Fibroblast of skin of right biceps (primary cell): ENCODE measurements at places on chromosomes 11 and 22.

- DNase-seq, result peak; percentile 77
Measured at GRCh38 chr11:94731880-94732601, 36.1 kb upstream of the AMOTL1 start.

- no peak for DNase-seq
Measured at GRCh38 chr22:17797721-17798559, 23.7 kb upstream of the BID start.

DNA sequence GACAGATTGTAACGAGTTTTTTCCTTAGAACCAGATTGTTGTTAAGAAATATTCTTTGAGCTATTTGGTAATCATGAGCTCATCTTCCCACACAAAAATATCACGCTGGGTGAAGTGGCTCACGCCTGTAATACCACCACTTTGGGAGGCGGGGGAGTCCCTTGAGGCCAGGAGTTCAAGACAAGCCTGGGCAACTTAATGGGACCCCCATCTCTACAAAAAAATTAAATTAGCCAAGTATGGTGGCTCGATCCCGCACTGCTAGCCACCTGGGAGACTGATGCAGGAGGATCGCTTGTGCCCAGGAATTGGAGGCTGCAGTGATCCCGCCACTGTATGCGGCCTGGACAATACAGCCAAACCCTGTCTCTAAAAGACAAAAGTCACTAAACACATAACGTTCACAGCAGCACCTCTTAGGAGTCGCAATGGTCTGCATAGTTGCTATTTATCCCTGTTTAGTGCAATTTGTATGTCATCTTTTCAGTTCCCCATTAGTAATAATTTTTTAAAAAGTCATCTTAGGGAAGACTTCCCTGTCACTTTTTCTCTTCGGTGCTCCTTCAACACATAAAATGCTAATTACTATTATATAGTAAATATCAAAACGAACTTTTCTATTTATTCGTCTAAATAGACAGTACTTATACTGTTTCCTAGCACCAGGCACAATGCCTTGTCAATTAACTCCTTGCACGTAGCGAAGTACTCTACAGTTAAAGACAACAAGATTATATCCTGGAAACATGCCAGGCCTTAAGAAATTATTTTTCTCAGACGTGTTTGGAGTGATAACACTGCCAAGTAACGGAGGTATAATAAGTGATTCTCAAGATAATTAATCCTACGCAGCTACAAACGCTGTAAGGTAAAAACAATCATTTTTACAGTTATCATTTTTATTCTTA lies 1.1 kb downstream of the ST13 start:
- peak; percentile 5 for DNase-seq

DNA sequence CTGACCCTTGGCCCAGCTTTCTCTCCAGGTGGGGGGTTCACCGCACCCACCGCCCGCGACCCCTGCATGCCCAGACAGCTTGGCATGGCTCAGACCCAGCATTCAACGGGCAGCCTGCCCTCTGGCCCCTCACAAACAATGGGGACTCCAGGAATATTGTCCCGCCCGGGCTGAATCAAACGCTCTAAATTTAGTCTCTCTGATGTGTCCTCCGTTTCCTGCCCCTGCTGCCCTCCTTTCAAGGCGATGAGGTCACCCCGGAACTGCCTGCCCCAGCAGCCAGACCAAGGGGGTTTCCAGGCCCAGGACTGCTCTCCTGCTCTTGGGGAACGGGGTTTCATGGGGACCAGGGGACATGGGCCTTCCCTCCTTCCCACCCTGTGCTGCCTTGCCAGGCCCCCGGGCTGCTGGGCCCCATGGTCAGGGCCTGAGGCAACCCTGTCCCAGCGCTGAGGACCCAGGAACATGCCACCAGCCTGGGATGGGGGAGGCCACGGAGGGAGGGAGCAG lies 10.1 kb upstream of the PDGFB start:
- DNase-seq, result peak; percentile 75

GRCh38 chr11:66042996-66043906 lies 5.7 kb downstream of the GAL3ST3 start:
- DNase-seq, result no peak

DNA sequence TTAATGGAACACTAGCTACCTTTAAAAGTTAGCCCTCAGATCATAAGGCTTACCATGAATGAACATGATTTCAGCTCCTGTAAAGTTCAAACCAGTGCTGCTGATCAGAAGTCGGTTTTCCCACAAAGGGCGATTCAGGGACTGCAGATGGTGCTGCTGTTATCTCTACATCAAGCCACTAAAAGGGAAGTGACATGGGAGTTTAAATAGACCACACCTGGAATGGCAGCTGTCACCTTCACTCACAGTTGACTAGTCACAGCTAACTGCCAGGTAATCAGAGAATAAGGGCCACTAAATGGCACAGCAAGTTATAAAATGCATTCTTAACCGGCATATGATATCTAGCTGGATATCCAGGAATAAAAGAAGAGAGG lies 581.1 kb upstream of the ARHGAP42 start:
- no peak for DNase-seq

- DNase-seq, result no peak
Measured at GRCh38 chr22:30821863-30822215, 127.2 kb downstream of the OSBP2 start.

DNA sequence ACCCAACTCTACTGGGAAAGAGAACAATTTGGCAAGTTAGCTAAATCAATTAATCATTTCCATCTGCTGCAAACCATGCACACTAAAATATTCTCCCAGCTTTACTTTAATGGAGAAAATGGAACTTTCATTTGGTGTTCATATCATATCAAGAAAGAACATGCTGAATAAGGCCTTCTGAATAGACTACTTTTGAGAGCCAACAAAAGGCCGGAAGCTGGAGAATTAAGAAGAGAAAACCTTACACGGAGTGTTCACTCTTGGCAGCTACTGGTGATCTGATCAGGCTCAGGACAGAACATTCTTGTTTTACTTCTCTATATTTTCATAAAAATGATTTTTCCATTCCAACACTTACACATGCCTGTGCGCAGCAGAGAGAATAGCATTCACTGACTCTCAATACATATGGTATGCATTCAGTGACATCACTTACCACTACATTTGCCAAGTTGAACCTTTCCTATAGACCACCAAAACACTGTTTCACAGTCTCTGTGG lies 165.3 kb downstream of the TTC28 start:
- DNase-seq, result peak; percentile 41

DNA sequence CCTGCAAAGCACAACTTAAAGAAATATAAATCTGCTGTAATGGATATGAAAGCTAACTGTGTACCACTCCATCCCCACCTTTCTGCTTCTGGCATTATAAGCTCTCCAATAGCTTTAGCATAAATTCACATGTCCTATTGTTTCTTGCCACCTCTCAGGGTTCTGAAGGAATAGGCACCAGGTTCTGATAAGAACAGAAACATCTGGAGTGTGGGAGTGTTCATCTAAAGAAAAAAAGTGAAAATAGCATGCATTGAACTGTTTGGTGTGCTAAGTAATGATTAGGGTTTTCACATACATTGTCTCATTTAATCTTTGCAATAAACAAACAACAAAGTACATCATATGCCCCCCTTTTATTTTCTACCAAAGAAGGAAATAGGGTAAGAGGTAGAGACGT lies 72.3 kb downstream of the FAM76B start:
- DNase-seq, result no peak

DNA sequence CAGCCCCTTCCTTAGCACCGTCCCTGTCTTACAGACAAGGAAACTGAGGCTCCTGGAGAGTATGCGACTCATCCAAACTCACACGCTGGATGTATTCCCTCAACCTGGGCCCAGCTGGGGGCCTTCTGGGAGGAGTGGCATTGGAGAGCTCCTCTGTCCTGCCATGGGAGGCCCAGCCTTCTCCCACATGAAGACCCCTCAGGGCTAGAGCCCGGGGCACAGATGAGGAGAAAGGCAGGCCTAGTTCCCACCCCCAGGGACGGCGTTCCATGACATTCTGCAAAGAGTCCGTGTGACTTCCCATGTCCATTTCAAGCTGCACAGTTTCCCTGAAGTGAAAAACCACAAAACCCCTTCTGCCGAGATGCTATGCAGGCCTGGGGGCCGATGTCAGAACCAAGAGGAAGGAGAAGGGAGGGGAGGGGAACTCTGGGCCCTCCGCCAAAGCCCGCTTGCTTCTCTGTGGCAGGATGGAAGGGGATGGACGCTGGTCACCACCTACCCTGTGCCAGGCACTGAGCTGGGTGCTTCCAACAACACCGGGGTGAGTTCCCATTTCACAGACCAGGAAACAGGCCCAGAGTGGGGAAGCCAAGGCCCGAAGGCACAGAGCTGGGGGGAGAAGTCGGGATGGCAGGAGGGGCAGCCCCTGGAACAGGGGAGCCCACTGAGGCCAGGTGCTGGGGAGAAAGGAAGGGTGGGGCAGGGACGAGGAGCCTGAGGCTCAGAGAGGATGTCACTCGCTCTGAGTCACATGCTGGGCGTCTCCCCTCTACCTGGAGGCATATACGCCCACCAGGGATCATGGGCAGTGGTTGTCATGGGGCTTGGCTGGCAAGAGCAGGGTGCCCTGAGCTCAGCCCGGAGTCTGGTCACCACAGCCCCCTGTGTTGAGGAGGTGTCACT lies 15.7 kb downstream of the RAC2 start:
- peak; percentile 85 for DNase-seq

DNA sequence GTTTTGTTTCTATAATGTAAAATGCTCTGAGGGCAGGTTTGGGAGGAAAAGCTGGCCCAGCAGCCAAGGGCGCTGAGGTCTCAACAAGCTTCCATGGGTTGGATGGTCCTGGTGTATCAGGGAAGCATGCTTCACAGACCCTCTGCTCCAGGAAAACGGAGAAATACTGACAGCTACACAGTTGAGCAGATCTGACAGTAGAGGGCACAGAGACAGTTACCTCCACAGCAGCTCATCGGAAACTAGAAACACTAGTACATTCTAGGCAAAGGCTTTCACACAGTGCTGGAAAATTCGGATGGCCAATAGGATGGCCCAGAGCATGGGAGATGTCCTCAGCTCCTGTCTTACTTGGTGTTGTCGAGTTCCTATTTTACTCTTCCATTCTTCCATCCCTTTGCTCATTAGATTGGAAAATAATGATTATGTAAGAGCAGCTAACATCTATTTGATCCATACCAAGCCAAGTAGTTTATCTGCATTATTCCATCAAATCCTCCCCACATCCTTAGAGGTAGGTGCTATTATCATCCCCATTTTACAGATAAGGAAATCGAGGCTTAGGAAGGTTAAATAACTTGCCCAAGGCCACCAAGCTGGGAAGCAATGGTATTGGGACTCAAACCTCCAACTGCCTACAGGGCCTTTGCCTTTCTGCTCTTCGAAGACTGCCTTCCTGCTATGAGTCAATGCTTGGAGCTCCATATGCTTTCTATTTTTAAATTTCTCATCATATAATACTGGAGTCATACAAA lies 28.3 kb downstream of the LMO2 start:
- DNase-seq, result peak; percentile 9

DNA sequence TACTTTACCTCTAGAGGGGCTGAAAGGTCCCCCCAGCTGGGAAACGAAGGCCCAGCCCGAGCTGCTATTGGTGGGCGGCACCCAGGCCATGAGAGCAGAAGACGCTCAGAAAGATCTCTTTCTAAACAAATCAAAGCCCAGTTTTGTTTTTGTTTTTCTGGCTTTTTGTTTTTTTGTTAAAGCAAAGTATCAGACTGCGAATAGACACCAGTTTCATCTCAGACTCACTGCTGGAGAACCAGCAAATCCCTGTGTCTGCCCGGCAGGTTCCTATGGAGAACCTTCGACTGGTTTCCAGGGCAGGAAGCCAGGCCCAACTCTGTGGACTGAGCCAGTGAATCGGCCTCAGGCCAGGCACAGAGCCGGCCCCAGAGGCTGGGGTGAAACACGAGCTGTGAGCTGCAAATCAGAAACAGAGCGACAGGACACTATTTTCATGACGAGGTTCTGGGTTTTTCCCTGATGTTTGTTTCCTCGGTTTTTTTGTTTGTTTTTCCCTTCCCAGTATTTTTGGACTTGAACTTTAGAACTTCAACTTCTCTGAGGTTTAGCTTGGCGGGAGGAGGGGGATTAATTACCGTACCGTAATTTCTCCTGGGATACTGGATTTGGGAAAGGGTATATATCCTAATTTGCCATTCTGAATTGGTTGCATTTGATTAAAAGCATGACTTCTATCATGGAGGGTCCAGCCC lies 16.0 kb upstream of the B4GALNT4 start:
- DNase-seq, result peak; percentile 67

GRCh38 chr11:26537341-26537740 lies 34.7 kb downstream of the MUC15 start:
- DNase-seq, result no peak

GRCh38 chr11:14320020-14320419 lies 39.0 kb downstream of the RRAS2 start:
- peak; percentile 69 for DNase-seq

- no peak for DNase-seq
Measured at GRCh38 chr11:134352111-134352510, 20.3 kb downstream of the GLB1L2 start.

DNA sequence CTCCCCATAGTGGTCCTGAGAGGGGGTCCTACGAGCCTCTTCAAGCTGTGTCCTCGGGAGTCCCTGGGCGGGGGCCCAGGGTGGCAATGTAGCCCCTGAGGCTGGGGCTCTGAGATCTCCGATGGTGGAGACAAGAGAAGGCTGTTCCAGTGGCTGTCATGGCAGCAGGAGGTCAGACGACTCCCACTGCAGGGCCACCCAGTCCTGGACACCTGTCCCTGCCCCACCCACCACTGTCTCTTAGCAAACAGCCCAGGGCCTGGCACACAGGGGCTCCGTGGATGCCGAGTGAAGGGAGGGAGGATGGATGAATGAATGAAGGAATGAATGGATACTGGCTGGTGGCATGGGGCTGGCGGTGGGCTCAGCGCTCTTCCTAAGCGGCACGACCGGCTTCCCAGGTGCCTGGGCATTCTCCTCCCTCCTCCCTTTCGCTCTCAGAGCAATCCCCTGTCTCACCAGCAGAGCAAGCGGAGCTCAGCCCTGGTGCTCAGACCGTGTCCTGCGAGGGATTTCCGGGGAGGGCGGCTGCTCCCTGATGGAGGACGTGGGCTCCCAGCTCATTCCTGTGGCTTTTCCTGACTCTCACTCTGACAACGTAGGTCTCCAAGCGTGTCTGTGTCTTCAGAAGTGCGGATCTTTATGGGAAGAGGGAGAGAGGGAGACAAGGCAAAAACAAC lies 1272.6 kb downstream of the BRD1 start:
- peak; percentile 66 for DNase-seq

DNA sequence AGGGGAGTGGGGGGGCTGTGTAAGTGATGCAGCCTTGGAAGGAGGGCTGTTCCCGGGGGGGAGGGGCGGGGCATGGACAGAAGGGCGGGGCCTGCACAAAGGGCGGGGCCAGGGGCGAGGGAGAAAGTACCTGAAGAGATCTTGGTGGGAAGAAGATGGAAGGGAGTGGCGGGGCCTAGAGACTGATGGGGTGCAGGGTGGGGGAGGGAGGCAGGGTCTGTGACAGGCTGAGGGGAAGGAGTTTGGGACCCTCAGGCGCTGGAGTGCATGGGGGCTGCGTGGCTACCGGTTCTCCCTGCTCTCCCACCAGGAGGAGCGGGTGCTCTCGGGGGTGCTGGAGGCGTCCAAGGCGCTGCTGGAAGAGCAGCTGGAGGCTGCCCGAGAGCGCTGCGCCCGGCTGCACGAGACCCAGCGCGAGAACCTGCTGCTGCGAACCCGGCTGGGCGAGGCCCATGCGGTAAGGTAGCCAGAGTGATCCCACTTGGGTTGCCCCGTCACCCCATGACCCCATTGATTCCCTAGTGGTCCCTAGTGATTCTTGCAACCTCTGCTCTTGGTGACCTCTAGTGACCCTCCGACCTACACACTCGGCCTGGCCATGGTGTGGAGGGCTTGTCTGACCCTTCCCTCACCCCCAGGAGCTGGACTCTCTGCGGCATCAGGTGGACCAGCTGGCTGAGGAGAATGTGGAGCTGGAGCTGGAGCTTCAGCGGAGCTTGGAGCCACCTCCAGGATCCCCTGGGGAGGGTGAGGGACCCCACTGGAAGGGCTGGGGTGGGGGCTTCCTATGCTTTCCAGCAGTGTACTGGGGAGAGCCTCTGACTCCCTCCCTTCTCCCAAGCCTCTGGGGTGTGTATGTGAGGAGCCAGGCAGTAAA lies 3.1 kb downstream of the CCDC88B start:
- no peak for DNase-seq
